ENCODE measurements at places on chromosomes 5 and 9. TPM values are rescaled to one million over a fixed set of nuclear protein-coding genes. Genes with fewer than 3 reads are reported as not detected.

Gene PCDHB15
- 0.28 TPM for total RNA-seq

Gene FGF18
- 0.05 TPM for total RNA-seq

Gene PLAC8L1
- total RNA-seq, result 0.59 TPM

Gene FAM151B
- 4.6 TPM for total RNA-seq

Gene PCDHGB6
- total RNA-seq, result 2.8 TPM

Gene ECSCR
- total RNA-seq, result 0.74 TPM

Gene PCDHB2
- 0.74 TPM for total RNA-seq

Gene KIF4B
- 0.09 TPM for total RNA-seq

Gene AGXT2
- not detected for total RNA-seq

Gene NTNG2
- 4.2 TPM for total RNA-seq

Gene LYSMD3
- 34.3 TPM for total RNA-seq

Gene CKMT2
- 3.3 TPM for total RNA-seq

Gene ANKH
- 26.1 TPM for total RNA-seq

Gene PFN3
- not detected for total RNA-seq

Gene SGCD
- total RNA-seq, result 12.7 TPM

Gene NFIB
- total RNA-seq, result 16.4 TPM

Gene CAVIN4
- total RNA-seq, result 2.4 TPM

Gene CTSV
- total RNA-seq, result 0.74 TPM

Gene PPIP5K2
- total RNA-seq, result 46.9 TPM

Gene POU5F2
- total RNA-seq, result 1.2 TPM

Gene IL3
- not detected for total RNA-seq

Gene LCN15
- total RNA-seq, result not detected

Gene KCNIP1
- total RNA-seq, result not detected

Gene PLPPR1
- total RNA-seq, result not detected

Gene GHR
- 3.2 TPM for total RNA-seq

Gene IL4
- total RNA-seq, result not detected

Gene JAKMIP2
- 5.9 TPM for total RNA-seq

Gene BRINP1
- total RNA-seq, result not detected

Gene C7
- total RNA-seq, result not detected

Gene C5orf46
- total RNA-seq, result 16.0 TPM

Gene DDX4
- not detected for total RNA-seq

Gene RIOK2
- total RNA-seq, result 52.7 TPM

Gene PCDHGA8
- total RNA-seq, result 2.8 TPM

Gene BAAT
- total RNA-seq, result 0.23 TPM

Gene TMC1
- total RNA-seq, result 0.28 TPM

Gene GFI1B
- not detected for total RNA-seq

Gene NKD2
- total RNA-seq, result not detected

Gene CCL28
- total RNA-seq, result 1.5 TPM

Gene ADGRD2
- total RNA-seq, result not detected

Gene SERF1A
- 2.8 TPM for total RNA-seq

Gene TYRP1
- total RNA-seq, result 0.46 TPM

Gene MEIKIN
- not detected for total RNA-seq

Gene C5orf52
- not detected for total RNA-seq

Gene EQTN
- not detected for total RNA-seq

Gene MFAP3
- 61.5 TPM for total RNA-seq

Gene GFPT2
- 233 TPM for total RNA-seq

Gene SLC6A18
- total RNA-seq, result not detected

Gene UAP1L1
- total RNA-seq, result 21.5 TPM

Gene SPATA31E1
- total RNA-seq, result not detected

Gene TERT
- not detected for total RNA-seq

Gene SCGB3A2
- not detected for total RNA-seq

Gene AQP3
- 0.59 TPM for total RNA-seq

Gene MUSK
- total RNA-seq, result under 0.01 TPM

Gene BARHL1
- not detected for total RNA-seq

Gene URM1
- 34.4 TPM for total RNA-seq
